ENCODE measurements at places on chromosomes 2 and 18.

DNA sequence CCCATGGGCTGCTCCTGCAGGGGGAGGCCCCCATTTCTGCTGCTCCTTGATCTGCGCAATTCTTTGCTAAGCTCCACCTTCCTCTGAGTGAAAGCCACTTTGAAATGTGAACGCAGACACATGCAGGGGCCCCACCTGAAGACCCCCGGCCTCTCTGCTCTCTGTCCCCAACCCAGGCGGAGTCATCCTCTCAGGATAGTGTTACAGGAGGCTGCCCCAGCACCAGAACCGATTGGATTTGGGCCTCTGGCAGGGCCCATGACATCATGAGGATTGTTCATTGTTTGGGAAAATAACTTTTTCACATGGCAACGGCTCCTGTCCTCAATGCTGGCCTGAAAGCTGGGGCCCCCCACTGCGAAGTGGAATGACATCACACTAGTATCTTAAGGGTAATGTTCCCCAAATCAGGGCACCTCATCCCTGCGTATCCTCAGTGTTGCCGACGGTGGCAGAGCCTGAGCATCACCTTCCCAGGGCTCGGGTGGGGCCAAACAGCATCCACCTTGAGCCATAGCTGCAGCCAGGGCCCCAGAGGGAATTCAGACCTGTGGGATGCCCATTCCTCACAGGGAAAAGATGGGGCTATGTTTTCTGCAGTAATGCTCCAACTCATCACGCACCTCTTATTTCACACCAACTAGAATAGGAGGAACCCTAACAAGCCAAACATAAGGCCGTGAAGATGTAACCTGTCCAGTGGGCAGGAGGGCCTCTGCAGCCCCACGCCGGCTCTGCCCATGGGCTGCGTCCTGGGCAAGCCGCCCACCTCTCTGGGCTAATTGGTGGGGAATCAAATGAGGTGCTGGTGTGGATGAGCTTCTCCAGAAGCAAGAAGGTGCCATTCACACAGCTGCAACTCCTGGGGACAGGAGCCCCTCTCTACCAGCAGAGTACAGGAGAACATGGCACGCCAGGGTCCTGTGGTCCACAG lies 2.7 kb upstream of the ERFE start:
- no peak for DNase-seq

DNA sequence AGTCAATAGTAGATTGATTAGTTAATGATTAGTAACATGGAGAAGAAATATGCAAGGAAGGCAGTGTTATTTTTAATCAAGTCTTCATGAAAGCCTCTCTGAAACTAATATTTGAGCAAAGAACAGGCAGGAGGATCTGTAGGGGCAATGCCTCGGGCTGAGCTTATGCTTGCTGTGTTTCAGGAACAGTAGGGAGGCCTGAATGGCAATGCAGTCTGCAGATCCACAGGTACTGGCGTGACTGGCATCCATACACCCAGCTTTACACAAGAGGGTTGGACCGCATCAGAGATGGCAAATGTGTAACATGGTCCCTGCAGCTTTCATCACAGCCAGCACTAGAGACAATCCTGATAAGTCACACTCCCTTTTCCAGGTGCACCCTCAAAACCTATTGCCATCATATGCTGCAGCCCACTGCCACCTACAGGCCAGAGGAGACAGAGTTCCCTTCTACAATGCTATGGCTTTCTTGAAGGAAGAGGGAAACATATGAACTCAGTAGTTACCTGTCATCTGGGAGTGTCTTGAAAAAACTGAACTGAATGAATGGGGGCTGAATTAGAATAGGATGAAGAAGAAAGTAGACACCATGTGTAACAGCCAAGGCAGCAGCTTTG lies 582.4 kb upstream of the RAB6C start:
- DNase-seq: peak; percentile 39

GRCh38 chr18:26468931-26469340 lies 79.4 kb downstream of the KCTD1 start:
- no peak for DNase-seq

DNA sequence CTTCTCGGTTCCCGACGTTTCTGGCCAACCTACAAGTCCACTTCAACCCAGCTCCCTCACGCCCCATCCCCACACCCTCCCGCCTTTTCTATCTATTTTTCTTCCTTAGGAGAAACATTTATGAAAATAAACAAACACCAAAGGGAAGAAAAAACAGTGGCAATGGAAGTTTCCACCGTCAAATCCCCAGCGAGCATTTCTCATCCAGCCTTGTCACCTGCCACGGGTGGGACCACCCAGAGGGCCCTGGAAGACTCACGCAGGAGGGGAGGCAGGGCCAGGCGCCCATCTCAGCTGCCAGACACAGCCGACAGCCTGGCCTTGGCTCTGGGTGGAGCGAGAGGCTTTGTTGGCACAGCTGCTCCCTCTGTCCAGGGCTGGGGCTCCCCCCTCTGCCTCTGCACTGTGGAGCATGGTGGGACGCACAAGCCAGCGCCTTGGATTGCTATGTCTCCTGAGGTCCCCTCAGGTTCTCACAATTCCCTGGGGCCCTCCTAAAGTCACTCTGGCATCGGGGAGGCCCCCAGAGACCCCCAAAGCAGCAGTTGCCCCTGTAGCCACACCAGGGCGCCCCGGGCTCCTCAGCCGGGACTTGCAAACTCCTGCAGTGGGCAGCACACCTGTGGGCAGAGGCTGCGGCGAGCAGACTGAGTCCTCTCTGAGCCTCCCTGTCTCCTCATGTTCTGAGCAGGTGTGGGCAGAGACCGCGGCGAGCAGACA lies 395.7 kb upstream of the SALL3 start:
- DNase-seq: no peak

- DNase-seq: peak; percentile 52
Measured at GRCh38 chr2:153043385-153043784, 325.0 kb downstream of the ARL6IP6 start.

GRCh38 chr2:198659096-198659870 lies 798.5 kb downstream of the SATB2 start:
- no peak for DNase-seq

- DNase-seq: peak; percentile 4
Measured at GRCh38 chr2:156306821-156307220, 25.7 kb downstream of the NR4A2 start.

DNA sequence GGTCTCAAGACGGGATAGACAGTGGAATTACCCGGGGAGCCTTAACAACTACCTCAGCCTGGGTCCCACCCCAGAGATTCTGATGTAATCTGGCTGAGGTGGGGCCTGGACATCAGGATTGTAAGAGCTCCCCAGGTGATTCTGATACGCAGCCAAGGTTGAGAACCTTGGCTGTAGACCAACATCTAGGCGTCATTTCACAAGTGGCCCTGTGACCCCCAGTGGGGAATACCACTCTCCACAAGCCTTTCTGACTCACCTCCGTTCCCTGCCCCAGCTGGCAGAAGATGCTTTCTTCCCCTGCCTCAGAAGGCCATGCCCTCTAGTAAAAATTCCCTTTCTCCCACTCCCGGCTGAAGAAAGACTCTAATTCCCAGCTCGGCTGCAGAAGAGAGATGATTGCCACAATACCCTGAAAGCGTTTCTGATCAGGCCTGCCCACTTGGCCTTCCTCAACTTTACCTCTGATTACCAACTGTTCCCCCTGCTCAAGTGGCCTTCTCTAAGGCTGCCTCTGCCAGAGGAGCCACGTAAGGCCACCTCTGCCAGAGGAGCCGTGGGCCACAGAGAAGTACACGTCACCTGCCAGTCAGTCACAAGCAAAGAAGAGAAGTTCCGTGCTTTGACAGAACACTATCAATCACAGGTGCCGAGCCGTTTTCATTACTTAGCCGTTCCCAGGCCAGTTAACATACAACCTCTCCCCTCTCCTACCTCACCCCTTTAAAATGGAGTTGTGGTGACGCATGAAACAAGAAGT lies 116.8 kb upstream of the PKDCC start:
- DNase-seq: peak; percentile 58

- no peak for DNase-seq
Measured at GRCh38 chr18:56649996-56650395, 1.2 kb upstream of the WDR7 start.

DNA sequence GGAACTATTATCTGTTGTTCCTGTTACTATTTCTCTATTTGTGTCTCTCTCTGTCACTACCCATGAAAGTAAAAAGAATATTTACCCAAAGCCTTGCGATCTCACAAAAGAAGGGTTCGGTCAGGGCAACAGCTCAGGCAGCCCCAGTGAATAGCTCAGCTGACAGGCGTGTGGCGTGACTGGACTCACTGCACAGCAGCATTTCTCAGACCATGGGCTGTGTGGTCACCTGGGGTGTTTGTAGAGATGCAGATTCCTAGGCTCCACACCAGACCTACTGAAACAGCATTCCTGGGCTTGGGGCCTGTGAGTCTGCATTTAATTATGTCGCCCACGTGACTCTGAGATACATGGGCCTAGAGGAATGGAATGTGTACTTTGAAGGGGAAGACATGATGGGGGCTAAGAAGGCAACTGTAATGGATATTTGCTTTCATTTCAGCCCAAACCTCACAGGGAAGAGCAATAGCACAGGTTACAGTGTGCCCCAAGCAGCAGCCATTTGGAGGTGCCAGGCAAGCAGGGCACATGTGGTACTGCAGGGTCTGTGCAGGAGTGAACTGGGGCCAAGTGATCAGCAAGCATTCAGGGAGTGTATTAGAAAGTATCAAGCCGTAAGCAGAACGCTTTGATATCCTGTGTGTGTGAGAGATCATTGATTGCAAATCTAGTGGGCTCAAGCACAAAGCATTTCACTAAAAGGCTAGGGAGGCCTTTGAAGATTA lies 90.4 kb upstream of the RBMS1 start:
- DNase-seq: no peak

GRCh38 chr2:20067992-20068584 lies 16.7 kb upstream of the LAPTM4A start:
- DNase-seq: peak; percentile 84

GRCh38 chr2:158178646-158179045 lies 77.0 kb downstream of the UPP2 start:
- DNase-seq: no peak

DNA sequence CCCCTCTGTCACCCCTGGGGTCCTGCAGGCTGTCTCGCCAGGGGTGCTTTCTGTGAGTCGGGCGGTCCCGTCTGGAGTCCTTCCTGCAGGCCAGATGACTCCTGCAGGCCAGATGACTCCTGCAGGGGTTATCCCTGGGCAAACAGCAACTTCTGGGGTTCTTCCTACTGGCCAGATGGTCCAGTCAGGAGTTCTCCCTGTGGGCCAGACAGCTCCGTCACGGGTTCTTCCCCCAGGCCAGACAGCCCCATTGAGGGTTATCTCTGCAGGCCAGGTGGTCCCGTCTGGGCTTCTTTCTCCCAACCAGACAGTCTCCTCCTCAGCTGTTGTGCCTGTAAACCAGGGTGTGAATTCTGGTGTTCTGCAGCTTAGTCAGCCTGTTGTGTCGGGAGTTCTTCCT lies 27.6 kb downstream of the ADNP2 start:
- DNase-seq: no peak

DNA sequence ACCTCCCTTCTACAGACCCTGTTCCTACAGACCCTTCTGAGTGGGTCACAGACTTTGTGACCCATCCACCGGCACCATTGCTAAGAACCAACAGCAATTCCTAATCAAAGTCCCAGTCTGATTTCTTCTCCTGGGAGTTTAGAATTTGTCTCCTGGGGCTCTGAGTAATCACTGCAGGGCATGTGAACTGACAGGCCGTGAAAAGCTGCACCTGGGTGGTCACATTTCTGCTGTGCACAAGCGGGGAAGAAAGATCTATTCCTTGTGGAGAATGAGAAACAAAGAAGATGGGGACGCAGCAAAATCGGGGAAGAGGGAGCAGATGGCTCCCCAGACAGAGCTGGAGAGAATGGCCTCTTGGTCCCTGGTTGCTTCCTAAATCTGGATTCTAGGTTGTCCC lies 151.0 kb downstream of the ARL4C start:
- DNase-seq: no peak

- no peak for DNase-seq
Measured at GRCh38 chr2:187566266-187566665, 12.0 kb upstream of the TFPI start.

- peak; percentile 38 for DNase-seq
Measured at GRCh38 chr2:133475610-133476009, 92.7 kb downstream of the NCKAP5 start.

DNA sequence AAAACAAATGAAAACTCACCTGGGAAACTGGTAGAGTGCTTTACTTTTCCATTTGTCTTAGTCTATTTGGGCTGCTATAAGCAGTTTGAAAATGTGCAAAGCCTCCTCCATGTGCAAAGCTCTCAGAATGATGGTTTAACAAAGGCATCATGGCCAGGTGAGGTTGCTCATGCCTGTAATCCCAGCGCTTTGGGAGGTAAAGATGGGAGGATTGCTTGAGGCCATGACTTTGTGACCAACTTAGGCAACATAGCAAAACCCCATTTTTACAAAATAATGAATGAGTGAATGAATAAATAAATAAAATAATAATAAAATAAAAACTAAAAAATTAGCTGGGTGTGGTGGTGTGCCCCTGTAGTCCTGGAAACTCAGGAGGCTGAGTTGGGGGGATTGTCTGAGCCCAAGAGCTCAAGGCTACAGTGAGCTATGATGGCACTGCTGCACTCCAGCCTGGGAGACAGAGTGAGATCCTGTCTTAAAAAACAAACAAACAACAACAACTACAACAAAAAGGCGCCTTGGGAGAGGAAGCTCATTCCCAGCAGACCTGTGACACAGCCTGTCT lies 71.8 kb downstream of the MYCN start:
- no peak for DNase-seq

DNA sequence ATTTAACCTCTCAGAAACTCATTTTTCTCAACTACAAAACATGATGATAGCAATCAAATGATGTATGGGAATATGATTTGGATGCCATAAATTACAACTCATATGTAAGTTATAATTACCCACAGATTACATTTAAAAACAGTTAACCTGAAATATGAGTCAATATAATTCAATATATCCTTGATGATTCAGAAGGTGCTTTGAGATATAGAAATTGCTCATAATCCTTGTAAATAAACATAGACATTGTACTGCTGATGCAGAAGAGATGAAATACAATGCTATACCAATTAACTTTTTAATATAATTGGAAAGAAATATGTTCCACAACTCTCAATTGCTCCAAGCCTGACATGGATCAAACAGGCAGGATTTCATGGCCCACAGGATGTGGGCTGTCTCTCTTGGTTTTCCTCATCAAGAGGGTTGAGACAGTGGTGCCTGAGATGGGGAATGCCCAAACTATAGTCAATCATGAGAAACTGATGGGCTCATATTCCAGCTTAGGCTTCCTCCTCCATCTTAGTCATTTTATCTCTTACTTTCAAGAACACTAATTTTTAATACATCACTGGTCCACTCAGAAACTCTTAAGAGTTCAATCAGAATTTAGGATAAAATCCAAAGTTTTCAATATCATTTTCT lies 49.4 kb downstream of the NCKAP5 start:
- DNase-seq: no peak

GRCh38 chr18:11136241-11136640 lies 13.1 kb downstream of the PIEZO2 start:
- DNase-seq: no peak

- DNase-seq: no peak
Measured at GRCh38 chr2:116809109-116809508, 1005.4 kb upstream of the DDX18 start.
